Stimulated activated CD4-positive, alpha-beta T cell treated with anti-CD3 and anti-CD28 coated beads, TNF-alpha, amount 100 ng/mL, for 1 hour (primary cell): ENCODE measurements at places on chromosomes 1 and 21.

GRCh38 chr1:172351754-172352161 is 68.7 kb upstream of the C1orf105 start:
- no peak for DNase-seq

DNA sequence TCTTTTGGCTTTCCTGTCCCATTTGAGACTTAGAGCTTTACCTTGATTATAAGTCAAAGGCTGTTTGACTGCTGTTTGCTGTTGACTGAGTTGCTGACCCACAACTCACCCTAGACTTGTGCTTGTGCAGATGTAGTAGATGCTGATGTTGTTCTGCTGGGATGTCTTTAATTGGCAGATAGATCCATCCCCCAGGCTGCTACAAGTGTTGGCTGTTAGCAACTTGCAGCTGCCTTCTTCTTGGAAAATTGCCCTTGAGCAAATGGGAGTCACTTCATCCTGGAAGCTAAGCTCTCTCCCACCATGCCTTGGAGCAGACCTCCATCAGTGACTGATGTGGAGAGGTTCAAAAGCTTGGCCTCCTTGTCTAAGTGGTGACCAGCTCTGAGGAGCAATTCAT is 139.3 kb upstream of the KIAA0040 start:
- DNase-seq: no peak

- DNase-seq: no peak
Observed at GRCh38 chr1:223230161-223230881, 87.3 kb upstream of the TLR5 start.

GRCh38 chr1:58363585-58363984 is 182.9 kb downstream of the OMA1 start:
- DNase-seq: no peak

DNA sequence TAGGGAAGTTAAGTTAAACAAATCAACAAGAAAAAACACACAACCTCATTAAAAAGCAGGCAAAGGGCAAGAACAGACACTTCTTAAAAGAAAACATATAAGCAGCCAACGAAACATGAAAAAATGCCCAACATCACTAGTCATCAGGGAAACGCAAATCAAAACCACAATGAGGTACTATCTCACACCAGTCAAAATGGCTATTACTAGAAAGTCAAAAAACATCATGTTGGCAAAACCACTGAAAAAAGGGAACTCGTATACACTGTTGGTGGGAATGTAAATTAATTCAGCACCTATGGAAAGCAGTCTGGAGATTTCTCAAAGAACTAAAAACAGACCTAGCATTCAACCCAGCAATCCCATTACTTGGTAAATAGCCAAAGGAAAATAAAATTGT is 51.1 kb downstream of the HSF2BP start:
- no peak for DNase-seq

DNA sequence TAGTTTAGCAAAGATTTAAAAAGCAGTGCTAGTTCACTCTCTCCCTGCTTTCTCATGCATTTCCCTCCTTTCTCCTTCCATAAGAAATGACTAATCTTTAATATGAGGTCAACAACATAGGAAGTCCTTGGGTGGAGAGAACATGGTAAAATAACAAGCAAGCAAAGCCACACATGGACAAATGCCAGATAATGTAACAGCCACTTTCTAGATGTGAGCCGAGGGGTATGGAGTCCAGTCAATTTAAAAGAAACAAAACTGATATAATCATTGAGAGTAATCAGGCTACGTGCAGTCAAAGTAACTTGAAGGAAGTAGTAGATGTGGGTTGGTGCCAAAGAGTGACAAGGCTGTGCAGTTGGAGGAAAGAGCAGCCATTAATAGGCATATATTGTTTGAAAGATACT is 69.6 kb downstream of the DUSP10 start:
- DNase-seq: no peak

GRCh38 chr1:31038360-31038759 is 27.2 kb downstream of the PUM1 start:
- no peak for DNase-seq

GRCh38 chr21:43851593-43851992 is 13.4 kb upstream of the AGPAT3 start:
- DNase-seq: no peak

DNA sequence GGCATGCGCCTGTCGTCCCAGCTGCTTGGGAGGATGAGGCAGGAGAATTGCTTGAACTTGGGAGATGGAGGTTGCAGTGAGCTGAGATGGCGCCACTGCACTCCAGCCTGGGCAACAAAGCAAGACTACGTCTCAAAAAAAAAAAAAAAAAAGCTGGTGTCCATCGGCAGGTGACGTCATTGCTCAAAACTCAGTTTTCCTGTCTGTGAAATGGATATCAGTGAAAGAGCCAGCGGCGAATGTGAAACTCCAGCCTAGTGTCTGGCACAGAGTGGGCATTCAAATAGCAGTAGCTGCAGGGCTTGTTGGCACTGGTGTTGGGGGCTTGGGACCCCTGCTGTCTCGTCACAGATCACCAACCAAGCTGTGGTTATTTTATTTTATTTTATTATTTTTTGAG is 75.8 kb downstream of the NKAIN1 start:
- DNase-seq: no peak

DNA sequence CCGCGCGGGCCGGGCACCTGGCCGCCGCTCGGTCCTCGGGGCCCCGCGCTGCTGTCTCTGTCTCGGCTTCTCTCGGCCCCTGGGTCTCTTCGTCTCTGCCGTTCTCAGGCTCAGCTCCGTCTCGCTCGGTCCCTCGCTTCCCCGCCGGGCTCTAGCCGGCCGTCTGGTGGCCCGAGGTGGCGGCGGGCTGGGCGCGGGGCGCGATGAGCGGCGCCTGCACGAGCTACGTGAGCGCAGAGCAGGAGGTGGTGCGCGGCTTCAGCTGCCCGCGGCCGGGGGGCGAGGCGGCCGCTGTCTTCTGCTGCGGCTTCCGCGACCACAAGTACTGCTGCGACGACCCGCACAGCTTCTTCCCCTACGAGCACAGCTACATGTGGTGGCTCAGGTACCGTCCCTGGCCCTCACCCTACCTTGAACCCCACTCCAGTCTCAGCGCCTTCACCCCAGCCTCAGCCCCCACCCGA is 355 bp downstream of the SHISAL2A start:
- DNase-seq: peak; percentile 36

DNA sequence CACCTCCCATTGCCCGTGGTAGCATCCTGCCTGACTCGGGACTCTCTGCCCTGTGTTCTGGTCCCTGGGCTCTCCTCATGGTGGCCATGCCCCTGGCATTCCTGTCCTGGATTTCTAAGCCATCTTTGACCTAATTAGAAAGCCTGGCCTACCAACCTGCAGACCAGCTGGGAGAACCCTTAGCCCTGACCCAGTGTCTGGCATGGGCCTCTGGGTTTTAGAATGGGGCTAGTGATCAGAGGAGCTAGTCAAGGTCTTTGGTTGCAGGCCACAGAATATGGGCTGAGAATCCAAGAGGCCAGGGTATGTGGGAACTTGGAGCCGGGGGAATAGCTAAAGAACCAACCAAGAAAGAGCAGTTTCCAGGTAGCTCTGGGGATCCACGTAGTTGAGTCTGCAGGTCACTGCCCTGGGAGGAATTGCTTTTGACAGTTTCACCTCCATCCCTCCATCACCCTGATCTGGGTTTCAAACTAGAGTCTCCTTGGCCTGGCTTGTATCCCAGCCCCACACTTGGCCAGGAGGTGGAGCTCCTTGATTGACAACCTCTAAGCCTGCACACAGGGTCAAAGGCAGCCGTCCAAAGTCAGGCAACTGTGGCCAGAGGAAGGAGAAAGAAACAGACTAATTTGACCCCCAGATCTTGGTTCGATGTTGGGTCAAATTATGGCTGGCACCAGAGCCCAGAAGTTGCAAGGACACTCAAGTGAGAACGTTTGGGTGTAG is 54.7 kb upstream of the ABCG1 start:
- peak; percentile 24 for DNase-seq

DNA sequence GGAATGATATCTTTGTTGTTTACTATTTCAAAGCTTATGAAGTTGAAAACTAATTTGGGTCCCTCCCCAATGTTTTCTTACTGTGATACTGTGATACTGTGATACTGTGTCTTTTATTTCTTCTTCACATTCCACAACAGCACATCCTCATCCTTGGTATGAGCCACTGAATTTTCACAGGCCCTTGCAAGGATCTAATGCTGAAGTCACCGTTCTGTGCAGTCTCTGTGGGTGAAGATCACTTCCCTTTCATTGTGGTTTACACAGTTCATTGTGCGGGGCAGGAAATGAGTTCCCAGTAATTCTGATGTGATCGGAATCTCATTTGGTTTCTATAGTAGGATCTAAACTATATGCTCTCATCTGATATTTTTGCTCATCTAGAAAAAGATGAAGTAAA is 32.1 kb upstream of the PAXBP1 start:
- no peak for DNase-seq

DNA sequence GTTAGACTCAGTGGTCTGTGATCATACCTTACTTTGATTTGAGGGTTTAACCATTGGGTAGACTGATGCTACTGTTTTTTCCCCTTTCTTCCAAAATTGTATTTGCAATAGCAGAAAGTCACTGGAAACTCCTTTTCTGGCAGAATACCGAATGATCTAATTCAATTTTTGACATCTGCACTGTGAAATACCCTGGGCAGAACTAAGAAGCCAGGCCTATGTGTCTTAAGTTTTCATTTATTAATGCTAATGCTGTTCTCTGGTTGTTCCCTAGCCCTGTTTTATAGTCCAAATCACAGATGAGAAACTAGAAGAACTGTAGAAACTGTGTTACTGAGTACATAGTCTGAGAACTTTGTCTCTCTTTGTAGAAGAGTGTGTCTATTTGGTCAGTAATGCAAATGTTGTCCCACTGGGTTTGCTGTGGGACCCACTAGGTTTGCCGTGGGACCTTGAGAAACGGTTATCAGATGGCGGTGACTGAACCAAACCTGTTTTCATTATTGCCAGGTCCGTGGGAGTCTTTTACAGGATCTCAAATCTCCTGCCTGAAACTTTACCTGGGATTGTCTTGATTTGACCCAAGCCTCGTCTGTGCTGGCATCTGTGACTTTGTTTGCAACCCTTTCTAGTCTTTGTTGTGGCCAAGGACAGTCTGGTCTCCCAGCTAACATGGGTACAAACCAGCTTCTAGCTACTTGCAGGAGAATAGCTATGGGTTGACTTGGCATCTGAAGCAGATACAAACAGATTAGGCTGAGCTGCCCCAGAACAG is 41.4 kb downstream of the PEX14 start:
- DNase-seq: no peak

DNA sequence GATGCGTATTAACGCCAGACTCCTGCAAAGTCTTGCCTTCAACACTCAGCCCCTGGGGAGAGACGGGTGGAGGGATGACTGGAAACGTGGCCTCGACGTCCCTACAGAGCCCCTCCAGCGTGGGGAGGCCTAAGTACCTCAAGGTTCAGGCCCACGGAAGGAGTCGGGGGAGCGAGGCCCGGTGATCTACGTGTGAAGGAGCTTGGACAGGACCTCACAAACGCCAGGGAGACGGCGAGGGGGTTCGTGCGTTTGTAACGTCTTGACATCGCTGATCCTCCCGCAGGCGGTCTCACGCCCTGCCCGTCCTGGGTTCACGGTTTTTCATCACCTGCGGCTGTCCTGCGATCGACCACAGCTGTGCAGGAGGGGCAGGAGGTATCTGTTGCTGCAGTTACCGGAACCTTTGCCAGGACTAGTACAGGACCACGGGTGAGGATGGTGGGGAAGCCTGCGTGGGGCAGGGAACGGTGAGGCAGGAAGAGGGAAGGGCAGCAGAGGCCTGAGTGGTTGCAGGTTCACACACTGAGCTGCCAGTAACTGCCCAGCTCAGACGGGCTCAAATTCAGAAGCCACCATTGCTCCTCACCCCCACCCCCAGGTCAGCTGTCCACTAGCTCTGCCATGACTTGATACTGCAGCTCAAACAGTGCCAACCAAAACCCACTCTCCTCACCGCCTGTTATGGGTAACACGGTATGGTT is 889 bp upstream of the CCNL2 start:
- no peak for DNase-seq

DNA sequence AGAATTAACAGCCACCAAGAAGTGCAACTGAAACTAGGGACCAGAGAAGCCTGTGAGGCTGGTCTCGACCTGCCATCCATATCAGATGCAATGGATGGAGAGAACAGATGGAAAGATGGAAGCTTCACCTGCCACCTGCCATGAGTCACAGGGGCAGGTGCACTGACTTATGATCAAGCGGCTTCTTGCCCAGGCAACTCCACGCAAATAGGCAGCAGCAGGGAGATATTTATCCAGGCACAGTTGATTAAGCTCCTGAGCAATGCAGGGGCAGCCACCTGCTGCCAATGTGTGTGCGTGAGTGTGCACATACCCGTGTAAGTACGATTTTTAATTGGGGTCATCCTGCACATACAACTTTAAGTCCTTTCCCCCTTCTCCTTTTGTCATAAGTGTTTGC is 174.2 kb downstream of the PTPRU start:
- DNase-seq: no peak

GRCh38 chr21:44801468-44802395 is at the start of gene UBE2G2:
TSS of gene UBE2G2 (minus strand) at chr21:44801820. CDS start at chr21:44801748, 72 bp downstream.
- DNase-seq: peak; percentile 78

- no peak for DNase-seq
Observed at GRCh38 chr1:239817276-239817675, 274.4 kb upstream of the FMN2 start.

DNA sequence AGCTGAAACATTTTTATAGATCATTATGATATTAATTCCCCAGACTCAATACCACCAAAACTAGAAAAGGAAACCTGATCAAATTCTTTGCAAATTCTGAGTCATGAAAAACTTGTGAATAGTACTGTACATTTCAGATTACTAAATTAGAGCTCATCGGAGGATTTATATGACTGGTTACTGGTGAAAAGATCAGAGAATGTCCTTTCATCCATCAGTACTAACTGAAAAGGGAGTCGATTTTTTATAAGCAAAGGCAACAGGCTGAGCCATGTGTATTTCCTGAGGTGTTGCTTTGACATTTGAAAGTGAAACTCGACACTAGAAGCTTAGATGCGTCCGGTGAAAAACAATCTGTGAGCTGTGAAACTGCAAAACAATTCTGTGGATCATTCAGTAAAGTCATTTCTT is 155.7 kb downstream of the TNFSF18 start:
- peak; percentile 2 for DNase-seq

GRCh38 chr1:30748699-30749401 is 8.7 kb downstream of the LAPTM5 start:
- no peak for DNase-seq

DNA sequence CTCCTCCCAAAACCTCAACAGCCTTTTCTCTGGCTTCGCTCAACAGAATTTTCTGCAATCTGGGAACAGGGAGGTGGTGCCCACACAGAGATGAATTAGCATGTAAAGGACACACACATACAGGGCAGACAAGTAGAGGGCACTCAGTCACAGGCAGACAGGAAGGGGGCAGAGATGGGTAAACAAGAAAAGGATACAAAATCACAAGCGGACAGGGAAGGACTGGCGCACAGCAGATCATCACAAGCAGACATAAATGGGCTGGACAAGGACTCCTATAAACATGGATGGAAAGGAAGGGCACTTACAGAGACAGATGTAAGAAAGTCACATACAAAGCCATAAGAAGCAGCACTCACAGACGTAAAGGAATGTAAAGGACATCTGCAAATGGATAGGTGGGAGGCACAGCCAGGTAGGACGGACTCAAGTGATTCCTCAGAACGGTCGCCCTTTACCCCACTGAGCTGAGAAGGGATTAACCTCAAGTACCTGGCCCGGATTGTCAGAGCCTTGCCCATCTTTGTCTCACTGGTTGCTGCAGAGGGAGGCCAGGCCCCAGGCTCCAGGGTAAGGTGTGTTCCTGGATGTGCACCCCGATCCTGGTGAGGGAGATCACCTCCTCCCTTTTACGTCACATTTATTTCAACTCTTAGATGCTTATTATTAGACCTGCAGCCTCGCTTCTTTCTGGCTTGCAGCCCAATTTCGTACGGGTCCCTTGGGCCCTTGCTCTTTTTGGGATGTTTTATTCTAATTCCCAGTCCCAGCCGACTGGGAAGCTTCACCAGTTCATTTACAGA is 836 bp upstream of the PRCC start:
- DNase-seq: no peak

- no peak for DNase-seq
Observed at GRCh38 chr1:112496290-112496689, 12.5 kb upstream of the WNT2B start.
